Right forelimb (tissue), 1 donor: ENCODE measurements at places on chromosomes 7 and 10.

- no peak for DNase-seq
These were observed 136.4 kb downstream of the RPS24 start for GRCh38 chr10:78170026-78170475.

DNA sequence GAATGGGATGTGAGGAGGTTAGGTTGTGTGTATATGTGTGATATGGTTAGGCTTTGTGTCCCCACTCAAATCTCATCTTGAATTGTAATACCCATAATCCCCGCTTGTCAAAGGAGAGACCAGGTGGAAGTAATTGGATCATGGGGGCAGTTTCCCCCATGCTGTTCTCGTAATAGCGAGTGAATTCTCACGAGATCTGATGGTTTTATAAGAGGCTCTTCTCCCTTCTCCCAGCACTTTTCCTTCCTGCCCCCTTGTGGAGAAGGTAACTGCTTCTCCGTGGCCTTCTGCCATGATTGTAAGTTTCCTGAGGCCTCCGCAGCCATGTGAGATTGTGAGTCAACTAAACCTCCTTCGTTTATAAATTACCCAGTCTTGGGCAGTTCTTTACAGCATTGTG, 47.3 kb downstream of the NPVF start:
- no peak for DNase-seq

- no peak for DNase-seq
These were observed 18.4 kb upstream of the PON1 start for GRCh38 chr7:95342642-95343307.

DNA sequence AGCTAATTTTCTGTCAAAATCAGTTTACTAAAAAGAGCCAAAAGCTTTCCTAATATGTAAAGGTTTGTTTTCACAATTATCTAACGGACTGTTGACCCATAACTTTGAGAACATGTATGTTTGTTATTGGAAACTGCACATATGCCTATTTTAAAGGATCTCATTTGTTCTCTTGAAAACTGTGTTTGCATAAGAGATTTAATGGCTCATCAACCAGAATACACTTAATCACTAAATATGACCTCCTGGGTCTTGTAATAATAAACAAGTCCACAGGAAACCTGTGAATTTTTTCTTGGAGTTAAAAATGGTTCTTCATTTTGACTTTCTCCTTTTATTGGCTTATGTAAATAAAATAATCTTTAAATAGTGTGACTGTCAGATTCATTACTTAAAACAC, 48.3 kb upstream of the STEAP1B start:
- DNase-seq, result no peak

- no peak for DNase-seq
These were observed 799.5 kb downstream of the LRMDA start for GRCh38 chr10:76230921-76231285.

GRCh38 chr10:34187201-34187600, 627.9 kb downstream of the PARD3 start:
- no peak for DNase-seq

DNA sequence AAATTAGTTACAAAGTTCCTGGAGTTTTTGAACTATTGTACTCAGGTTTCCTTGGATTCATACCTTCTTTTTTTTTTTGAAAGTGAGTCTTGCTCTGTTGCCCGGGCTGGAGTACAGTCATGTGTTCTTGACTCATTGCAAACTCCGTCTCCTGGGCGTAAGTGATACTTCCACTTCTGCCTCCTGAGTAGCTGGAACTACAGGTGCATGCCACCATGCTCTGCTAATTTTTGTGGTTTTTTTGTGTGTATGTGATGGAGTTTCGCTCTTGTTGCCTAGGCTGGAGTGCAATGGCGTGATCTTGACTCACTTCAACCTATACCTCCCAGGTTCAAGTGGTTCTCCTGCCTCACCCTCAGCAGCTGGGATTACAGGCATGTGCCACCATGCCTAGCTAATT, 22.3 kb downstream of the MCM10 start:
- DNase-seq, result no peak

DNA sequence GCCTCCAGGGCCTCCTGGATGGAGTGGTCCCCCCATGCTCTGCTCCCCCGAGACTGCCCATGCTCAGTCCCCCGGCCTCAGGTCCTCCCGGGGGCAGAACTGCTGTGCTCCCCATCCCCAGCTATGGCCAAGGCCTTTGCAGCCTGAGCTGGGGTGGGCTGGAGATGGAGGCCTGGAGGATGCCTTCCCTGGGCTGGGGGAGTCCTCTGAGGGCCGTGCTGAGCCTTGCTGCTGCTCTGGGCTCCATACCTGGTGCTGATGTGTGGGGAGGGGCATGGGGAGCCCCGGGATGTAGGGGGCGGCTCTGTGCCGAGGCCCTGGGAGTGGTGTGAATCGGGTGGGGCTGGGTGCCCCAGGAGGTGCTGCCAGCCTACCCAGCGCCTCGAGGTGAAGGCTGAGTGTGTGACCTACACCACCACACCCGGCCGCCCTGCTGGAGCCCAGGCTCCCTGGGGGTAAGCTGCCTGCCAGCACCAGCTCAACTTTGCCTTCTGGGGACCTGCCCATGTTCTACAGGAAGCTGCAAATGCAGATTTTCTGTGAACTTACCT, 109.5 kb downstream of the UNCX start:
- no peak for DNase-seq

GRCh38 chr7:67842571-67842970, 845.9 kb downstream of the TYW1 start:
- no peak for DNase-seq

- DNase-seq, result no peak
These were observed 90.2 kb downstream of the DLG5 start for GRCh38 chr10:77836299-77836820.

DNA sequence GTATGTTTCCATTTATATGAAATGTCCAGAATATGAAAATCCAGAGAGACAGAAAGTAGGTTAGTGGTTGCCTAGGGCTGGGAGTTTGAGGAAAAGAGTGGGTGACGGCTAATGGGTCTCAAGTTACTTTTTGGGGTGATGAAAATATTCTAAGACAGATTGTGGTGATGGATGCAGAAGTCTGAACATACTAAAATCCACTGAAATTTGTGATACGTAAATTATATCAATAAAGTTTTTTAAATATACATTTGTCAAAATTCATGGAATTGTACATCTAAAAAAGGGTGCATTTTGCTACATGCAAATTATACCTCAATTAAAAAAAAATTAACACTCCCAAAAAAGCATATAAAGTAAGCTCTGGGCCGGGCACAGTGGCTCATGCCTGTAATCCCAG, 9.4 kb downstream of the DDIT4 start:
- DNase-seq, result no peak

GRCh38 chr10:67401711-67402110, 294.3 kb downstream of the CTNNA3 start:
- DNase-seq, result no peak

GRCh38 chr10:77698267-77698931, 60.8 kb upstream of the KCNMA1 start:
- DNase-seq, result no peak

DNA sequence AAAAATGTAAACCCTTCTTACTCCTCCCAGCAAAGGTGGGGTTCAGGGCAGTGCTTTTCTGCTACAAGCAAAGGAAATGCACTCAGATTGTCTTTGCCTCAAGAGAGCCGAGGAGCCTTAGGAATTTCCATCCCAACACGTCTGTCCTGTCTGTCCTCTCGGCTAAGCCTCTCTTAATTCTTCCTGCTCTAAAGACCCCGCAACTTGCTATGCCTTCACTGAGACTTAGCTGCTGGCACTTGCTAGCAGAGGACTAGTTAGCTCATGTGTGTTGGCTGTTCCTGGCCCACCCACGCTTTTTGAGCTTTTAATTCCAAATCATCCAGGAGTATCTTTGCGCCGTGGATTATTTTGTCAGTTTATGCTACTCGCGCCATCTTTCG, 481 bp upstream of the NPM3 start:
- DNase-seq, result no peak

- DNase-seq, result peak; percentile 93
These were observed at the start of gene ZNF33B for GRCh38 chr10:42638055-42638820. Gene ZNF33B, minus strand, starts transcription at chr10:42638570. Its CDS starts 1,642 bp downstream, at chr10:42636928.

- DNase-seq, result no peak
These were observed 400.8 kb downstream of the REEP3 start for GRCh38 chr10:63921908-63922467.

- no peak for DNase-seq
These were observed 251.1 kb downstream of the IPMK start for GRCh38 chr10:58016614-58017013.

DNA sequence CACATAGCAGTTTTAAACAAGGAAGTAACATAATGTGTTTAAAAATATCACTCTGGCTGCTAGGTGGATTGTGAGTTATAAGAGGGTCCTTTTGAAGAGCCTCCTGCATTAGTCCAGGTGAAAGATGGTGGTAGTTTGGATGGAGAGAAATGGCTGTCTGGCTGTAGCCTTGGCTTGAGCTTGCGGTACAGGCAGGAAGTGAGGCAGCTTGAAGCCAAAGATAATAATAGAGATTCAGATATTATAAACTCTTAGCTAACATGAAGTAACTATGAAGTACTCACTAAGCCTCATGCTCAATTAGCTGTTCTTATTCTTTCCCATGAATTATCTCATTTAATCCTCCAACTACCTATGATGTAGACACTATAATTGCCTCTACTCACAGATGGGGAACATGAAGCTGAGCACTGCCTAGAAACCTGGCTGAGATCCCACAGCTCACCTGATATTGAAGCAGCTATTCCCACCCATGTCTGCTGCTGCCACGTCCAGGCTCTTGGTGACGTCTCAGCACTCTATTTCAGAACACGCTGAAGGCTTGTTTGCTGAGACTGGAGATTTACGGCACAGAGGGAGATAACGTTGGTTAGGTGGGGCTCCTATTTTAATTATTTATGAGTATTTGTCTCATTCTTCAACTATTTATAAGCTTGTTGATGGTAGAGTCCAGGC, 10.4 kb downstream of the C10orf120 start:
- no peak for DNase-seq

DNA sequence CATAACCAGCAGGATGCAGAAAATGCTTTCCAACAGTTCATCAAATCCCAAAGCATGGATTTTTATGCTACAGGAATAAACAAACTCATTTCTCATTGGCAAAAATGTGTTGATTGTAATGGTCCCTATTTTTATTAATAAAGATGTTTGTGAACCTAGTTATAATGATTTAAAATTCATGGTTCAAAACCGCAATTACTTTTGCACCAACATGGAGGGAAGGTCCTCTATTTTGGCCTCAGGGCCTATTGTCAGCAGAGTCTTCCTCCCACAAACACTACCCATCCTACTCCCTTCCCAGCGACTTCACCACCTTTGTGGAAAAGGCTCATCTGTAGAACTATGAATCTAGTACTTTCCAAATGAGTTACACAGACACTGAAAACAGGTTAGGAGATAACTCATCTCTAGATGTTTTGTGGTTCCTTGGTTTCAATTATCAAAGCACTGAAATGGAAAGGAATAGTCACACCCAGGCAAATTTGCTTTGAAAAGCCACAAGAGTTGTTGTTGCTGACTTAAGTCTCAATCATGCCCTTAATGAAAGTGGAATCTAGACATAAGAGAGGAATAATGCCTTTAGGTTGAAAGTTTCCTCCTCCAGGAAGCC, 59.4 kb upstream of the FRMD4A start:
- DNase-seq, result no peak

- DNase-seq, result no peak
These were observed 110.6 kb downstream of the RNLS start for GRCh38 chr10:88472540-88472939.

DNA sequence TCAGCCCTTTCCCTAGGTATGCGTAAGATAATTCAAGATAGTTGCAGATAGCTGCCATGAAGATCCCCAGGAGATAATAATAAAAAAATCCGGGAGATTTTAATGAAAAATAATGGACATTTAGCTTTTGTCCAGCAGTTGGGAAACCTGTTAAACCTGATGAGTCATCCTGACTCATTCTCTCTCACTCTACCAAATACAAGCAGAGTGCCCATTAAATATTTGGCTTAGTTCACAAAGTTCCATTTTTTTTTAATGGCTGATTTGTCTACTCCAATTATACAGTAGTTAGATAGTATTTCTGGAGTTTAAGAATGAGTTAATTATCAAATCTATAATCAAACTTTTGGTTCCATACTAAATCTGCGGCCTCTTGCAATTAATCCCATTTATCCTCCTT, 2.1 kb upstream of the SHTN1 start:
- DNase-seq, result no peak

- DNase-seq, result no peak
These were observed 35.9 kb downstream of the MTURN start for GRCh38 chr7:30170476-30171205.

DNA sequence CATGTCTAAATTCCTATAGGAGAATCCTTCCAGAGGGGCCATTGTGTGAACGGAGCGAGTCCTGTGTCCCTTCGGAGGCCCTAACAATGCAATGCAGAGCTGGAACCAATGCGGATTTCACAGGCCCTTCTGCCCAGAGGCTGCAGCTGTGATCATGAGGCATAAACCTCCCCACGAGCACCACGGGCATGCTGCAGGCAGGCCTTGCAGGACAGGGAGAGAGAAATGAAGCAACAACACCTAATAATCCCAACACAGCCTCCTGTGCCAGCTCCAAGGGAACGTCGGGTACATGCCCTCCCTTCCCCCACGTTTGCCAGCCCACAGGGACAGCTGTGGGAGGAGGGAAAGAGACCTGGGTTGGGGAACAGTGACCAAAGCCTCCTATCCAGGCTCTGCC, 74.4 kb downstream of the TNS3 start:
- no peak for DNase-seq

DNA sequence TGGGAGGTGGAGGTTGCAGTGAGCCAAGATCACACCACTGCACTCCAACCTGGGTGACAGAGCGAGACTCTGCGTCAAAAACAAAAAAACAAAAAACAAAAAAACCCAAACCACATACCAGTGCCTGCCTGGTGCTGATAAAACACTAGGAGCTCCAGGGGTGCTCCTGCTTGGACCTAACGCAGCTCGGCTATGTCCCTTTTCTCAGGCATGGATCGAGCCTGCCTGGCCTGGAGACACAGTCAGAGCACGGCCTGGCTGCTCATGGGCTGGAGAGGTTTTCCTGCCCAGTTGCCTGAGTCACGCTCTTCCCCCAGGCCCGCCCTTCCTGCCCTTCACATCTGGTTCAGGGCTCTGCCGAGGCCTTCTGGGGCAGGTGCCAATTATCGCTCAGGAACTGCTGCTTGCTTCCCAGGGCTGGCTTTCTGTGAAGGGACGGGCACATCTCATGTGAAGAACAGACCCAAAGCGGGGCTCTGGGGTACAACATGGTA, 12.6 kb upstream of the NPFFR1 start:
- peak; percentile 75 for DNase-seq

DNA sequence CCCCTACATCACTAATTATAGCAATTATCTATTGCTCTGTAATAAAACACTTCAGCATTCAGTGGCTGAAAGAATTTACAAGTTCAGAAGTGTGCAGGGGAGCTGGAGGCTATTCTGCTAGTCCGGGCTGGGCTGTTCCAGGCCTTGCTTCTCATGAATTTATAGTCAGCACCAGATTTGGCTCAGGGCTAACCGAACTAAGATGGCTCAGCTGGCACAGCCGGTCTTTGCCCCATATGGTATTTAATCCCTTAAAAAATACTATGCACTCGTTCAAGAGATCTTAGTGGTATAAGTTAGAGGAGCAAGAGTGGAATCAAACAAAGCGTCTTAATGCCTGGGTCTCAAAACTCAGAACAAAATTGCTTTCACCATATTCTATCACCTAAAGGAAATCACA, 932.9 kb downstream of the XPNPEP1 start:
- DNase-seq, result no peak

GRCh38 chr7:116957874-116958273, 4.6 kb downstream of the ST7 start:
- DNase-seq, result no peak
